ENCODE measurements at places on chromosomes 2 and 18. TPM values are rescaled to one million over a fixed set of nuclear protein-coding genes. Genes with fewer than 3 reads are reported as not detected.

GRCh38 chr2:102258386-102259074, 52.8 kb upstream of the IL1RL1 start:
- DNase-seq: no peak

GRCh38 chr18:45156946-45157345, 458.3 kb upstream of the SLC14A2 start:
- DNase-seq: no peak

DNA sequence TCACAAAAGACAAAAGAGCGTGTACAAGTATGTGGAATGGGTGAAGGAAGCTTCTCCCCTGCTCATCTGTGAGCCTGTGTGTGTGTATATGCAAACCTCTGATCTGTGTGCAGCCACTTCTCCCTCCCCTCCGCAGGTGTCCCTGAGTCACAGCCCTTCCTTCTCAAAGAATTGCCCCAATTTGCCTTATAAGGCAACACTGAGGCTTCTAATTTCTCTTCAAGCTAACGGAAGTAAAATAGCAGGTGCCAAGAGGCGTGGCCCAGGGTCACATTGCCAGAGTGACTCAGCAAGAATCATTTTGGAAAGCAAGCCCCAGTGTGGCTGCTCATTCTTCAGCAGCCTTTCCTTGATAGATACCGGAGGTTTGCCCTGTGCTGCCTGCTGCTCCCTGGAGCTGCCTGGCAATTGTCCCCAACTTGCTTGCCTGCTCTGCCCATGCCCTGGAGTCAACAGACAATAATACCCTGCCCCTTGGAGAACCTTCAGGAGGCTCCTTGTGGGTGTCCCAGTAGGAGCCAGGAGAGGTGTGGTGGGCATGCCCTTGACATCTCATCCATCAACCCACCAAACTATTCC, 37.3 kb upstream of the BMP10 start:
- peak; percentile 88 for DNase-seq

DNA sequence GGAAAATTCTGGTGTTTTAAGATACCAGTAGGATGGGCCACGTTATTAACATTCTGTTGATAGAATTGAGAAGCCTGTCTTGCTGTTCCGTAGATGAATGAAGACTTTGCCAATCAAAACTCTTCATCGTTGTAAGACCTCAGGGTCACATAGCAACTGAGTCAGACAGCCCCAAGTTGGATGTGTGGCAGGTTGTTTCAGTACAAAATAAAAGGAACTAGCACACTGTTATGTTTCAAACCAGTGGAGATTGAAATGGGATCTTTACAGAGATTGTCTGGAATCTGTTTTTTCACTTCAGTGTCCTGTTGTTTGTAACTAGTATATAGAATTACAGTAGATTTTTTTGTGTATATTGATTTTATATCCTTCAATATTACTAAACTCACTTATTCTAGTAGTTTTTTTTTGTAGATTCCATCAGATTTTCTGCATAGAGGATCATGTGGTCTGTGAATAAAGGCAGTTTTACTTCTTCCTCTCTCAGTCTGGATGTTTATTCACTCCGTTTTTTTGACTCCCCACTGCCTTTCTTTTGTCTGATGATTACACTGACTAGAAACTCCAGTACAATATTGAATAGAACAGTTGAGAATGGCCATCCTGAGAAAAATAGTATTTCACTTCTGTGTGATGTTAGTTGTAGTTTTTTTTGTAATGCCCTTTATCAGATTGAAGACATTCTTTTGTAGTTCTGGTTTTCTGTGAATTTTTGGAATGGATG, 22.7 kb downstream of the EPC2 start:
- no peak for DNase-seq

DNA sequence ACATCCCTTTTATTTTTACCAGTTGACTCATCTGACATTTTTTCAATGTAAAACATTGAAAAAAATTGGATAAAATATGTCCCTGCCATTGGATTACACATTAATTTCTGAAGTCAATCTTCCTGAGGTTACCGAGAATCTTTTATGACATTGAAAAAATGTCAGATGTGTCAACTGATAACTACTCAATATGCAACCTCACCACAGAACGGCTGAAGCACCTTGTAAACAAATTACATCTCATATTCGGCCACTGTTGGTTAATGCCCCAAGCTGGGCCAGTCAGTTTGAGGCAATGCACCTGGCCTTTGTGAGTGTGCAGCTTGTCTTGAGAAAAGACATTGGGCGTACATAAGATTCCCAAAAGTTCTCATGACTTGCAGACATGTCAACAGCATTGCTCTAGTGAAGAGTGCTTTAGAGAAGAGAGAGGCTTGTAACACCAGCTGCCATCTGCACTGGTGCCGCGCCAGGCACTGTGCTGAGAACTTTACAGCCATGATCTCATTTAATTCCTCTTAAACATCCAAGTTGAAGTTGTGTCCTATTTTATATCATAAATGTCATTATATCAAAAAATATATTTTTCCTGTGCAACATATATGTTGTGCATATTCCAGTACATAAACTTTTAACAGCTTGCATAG, 112.7 kb upstream of the SLC35G4 start:
- DNase-seq: no peak

- no peak for DNase-seq
Measured at GRCh38 chr2:161078211-161078539, 82.1 kb upstream of the TANK start.

DNA sequence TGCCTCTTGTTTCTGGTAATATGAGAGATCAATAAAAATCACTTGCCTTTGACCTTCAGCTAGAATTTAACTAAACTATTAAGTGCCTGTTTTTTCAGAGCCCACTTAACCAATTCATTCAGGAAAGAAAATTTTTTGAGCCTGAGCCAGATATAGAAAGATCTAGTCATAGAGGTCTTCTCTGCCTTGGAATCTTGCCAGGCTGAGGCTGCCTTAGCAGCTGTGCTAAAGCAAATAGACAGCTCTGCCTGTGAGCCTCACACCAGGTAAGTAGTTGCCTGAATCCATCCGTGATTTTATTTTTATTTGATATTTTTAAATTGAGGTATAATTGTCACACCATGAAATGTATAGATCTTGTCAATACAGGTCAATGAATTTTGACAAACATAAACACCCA, 27.4 kb downstream of the EVX2 start:
- no peak for DNase-seq

DNA sequence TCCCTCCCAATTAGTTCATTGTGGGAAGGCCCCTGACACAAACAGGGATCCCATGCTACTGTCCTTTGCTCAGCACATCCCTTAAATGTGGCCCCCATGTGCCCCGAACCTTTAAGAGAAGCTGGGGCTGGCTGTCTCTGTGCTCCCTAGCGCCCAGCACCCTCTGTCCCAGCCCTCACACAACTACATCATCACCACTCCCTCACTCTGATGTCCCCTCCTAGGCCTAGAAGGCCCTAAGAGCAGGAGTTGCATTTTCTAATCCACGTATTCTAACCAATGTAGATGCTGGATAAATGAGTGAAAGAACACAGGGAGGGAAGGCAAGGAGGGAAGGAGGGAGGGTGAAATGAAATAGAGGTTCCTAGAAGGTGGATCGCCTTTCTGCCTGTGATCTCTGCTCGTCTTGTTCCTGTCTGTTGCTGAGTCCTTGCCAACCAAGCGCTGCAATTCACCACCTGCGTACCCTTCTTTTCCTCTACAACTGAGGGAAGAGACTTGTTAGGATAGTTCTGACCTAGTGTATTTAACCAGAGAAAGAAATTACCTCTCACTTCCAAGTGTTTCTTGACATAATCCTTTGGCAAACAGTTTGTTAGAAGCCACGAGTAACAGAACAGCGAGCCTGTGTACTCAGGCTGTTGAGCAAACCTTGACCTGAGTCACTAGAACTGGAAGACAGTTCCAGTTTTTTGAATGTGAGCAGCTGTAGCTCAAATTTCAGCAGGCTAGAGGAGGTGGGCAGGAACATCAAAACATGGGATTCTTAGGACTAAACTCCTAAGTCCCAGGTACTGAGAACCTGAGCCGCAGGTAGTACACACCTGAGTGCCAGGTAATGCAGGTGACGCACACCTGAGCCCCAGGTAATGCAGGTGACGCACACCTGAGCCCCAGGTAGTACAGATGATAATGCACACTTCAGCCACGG, 181.5 kb upstream of the ID2 start:
- no peak for DNase-seq

DNA sequence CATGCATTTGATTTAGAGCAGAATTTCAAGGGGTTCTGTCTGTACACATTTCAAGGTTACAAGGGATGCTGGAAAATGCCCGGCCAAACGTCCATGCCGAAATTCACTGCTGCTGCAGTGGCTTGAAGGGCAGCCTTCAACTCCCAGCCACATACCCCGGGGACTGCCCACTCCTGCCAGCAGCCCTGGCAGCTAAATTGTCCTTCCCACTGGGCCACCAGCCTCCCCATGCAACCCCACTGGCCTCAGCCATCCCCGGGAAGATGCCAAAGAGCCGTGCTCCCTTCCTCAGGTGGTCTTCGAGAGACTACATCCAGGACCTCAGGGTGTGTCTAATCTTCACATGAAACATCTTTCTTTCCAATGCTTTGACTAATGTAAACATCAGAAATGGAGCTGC, 478.7 kb upstream of the MYT1L start:
- DNase-seq: no peak

DNA sequence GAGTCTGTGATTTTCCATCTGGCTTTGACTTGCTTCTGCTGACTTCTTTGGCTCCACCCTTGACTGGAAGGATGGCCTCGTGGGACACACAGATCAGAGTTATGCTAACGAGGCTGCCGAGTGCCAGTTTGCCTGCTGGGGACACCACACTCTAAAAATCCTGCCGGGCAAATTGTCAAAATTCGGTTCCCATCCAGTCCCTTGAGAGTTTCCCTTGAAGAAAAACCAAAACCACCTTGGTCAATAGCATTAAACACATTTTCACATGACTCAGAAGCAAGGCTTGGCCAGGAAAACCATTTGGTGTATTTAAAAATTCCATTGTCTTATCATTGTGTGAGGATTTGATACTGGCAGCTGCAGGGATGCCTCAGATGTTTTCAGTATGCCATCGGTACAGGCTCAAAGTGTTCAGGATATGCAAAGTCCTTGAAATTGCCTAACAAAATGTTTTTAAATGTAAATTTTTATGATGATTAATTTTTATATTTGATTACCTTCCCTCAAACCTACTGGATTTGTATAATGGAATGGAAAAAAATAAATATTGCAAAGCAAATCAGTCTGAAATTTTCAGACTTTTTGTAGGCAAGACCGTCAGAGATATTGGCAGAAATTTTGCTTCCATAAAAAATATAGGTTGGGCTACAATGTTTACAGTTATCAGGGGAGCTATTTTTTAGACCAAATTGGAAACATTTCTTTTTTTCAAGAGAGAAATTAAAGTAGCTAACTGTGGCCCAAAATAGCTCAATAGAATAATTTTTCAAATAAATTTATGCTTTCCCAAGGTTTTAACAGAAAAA, 41.6 kb downstream of the KCNE4 start:
- no peak for DNase-seq

GRCh38 chr18:11977153-11977466, 4.2 kb upstream of the IMPA2 start:
- no peak for DNase-seq

- no peak for DNase-seq
Measured at GRCh38 chr18:62720766-62721613, 5.6 kb downstream of the PHLPP1 start.

- DNase-seq: no peak
Measured at GRCh38 chr2:113851640-113852039, 38.2 kb upstream of the ACTR3 start.

GRCh38 chr2:1972422-1972821, 228.1 kb upstream of the PXDN start:
- peak; percentile 57 for DNase-seq

GRCh38 chr2:7847321-7847720, 834.5 kb upstream of the ID2 start:
- DNase-seq: no peak

- no peak for DNase-seq
Measured at GRCh38 chr2:54081574-54081973, 33.8 kb upstream of the ACYP2 start.

GRCh38 chr2:206480161-206480560, 36.8 kb downstream of the ADAM23 start:
- no peak for DNase-seq

- DNase-seq: no peak
Measured at GRCh38 chr18:54813977-54814565, 14.2 kb upstream of the RAB27B start.

The TTC32 gene
- total RNA-seq: 19.3 TPM

The CSRNP3 gene
- 6.4 TPM for total RNA-seq

The CERKL gene
- 0.29 TPM for total RNA-seq

The FEV gene
- not detected for total RNA-seq

The EVX2 gene
- not detected for total RNA-seq

The LRRTM1 gene
- total RNA-seq: not detected

The USP14 gene
- total RNA-seq: 58.3 TPM

The ANKRD30BL gene
- total RNA-seq: 0.36 TPM

The CROCC2 gene
- total RNA-seq: 0.23 TPM

The DPY30 gene
- total RNA-seq: 45.7 TPM

The NTSR2 gene
- total RNA-seq: not detected

The RHOB gene
- 304 TPM for total RNA-seq

The SPP2 gene
- total RNA-seq: not detected

The AKAIN1 gene
- not detected for total RNA-seq

The CLHC1 gene
- total RNA-seq: 26.3 TPM

All from ureter (tissue), 1 donor.